ENCODE measurements at places on chromosomes 2 and 18. TPM values are rescaled to one million over a fixed set of nuclear protein-coding genes. Genes with fewer than 3 reads are reported as not detected.

DNA sequence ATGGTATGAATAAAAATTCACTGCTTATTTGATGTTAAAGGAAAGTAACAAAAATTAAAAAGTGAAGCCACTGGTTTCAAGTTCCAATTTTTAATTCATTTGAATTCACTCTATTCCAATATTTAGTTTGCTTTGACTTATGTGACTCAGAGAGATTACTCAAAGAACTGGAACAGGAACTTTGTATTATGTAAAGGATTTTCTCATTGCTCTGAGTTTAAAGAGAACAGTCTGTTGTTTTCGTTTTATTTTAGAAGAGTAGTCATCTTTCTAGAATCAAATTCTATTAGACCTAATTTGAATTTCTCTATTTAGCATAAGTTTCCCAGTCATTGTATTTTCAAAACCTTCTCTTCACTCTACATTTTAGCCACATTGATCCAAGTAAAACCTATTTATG is 300.1 kb upstream of the SLC8A1 start:
- no peak for DNase-seq

DNA sequence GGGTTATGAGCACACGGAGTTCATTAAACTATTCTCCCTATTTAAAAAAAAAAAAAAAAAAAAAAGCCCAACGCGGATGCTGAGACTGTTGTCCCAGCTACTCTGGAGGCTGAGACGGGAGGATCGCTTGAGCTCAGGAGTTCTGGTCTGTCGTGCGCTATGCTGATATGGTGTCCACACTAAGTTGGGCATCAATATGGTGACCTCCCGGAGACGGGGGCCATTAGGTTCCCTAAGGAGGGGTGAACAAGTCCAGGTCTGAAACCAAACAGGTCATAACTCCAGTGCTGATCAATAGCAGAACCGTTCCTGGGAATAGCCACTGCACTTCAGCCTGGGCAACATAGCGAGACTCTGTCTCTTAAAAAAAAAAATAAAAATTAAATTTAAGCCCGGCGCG is 12.9 kb upstream of the ANKRD53 start:
- no peak for DNase-seq

- no peak for DNase-seq
These were observed 117.9 kb downstream of the MYCN start for GRCh38 chr2:16058256-16058655.

DNA sequence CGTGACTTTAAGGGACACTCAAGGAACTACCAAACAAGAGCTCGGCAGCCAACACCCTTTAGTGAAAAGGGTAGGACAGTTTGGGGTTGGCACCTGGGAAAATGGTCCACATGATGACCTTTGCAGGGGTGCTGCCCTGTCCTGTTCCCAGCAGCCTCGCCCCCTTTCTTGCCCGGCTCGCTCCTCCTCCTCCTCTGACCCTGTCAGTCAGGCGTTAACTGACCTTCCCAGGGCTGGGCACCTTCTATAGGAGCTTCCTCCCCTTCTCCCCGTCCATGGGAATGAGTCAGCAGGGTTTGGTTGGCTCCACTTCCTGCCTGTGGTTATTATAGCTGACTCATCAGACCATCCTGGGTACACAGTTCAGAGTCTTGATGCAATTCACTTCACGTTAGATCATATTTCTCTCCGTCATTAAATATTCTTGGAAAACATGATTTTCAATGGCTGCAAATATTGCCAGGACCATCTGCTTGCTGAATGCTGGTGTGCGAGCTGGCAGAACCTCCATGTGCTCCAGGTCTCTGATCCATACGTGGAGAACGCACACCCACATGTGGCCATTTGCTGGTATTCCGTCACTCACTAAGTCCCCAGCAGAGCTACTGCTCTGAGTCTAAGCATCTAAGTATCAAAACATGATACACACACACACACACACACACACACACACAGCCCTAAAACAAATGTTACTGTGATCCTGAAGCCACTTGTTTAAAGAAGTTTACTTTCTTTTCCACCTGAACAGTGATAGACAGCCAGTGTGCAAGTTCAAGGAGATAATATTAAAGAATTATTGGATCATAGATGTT is 185.0 kb downstream of the ANAPC1 start:
- peak; percentile 48 for DNase-seq

DNA sequence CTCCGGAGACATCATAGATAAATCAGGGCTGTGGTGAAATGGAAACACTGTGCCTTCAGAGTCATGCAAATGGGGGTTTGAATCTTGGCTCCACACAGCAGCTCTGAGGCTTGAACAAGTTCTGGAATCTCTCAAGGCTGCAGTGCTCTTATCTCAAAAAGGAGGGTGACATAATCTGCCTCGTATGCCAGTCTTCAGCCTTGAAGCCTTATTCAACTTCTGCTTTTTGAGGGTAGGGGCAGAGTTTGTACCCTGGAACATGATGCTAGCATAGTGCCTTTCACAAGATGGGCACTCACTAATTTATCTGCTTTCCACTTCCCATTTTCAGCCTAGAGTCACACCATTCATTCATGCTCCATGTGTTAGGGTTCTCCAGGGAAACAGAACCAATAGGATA is 42.3 kb downstream of the GATA6 start:
- no peak for DNase-seq

- DNase-seq: no peak
These were observed 21.4 kb upstream of the MTA3 start for GRCh38 chr2:42547014-42547413.

DNA sequence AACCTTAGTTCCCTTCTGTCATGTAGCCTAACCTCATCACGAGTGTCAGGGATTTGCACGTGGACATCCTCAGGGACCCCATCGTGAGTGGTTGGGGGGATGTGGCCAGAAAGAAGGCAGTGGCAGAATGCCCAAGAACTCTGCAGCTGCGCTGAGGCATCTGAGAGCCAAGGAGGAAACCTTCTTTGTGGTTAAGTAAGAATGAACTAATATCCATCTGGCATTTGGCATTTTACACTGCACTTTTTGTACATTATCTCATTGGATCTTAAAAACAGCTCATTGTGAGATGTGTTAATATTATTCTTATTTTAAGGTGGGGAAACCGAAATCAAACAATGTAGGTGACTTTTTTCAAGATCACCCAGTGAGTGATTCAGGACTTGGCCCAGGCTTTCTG is 32.6 kb upstream of the APCDD1 start:
- no peak for DNase-seq

Gene NOSTRIN
- not detected for total RNA-seq

Gene REG3A
- total RNA-seq: not detected

Gene TNFRSF11A
- total RNA-seq: 7.5 TPM

Gene NEMP2
- total RNA-seq: 16.2 TPM
